ENCODE measurements at places on chromosomes 7 and 10.

DNA sequence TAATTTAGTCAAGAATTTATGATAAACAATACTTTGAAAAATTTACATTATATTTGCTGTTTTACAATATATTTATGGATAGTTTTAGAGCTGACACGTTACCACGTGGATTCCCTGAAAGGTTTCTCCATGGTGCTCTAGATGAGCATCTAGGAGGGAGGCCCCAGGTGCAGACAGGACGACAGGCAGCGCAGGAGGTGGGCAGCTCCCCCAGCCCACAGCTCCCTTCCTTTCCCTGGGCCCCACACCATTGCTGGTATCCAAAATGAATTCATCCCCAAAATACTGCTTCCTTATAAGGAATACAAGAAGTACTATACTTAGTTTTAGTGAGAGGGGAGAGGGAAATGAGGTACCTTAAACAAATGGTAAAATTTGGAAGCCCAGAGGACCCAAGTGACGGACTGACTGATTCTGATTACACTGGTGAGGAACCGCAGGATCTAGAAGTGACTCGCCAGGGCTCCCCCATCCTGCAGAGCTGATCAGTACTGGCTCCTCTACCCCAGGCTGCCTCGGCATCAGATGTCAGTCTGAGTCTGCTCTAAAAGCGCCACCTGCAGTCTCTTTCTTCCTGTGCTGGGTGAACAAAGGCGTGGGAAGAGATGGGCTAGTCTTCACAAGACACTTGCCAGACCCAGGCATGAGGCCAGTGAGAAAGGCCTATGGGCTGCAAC lies 89.2 kb downstream of the DLG5 start:
- no peak for DNase-seq

- no peak for DNase-seq
These were observed 93.8 kb downstream of the MARCHF5 start for GRCh38 chr10:92384741-92385140.

GRCh38 chr7:92797284-92797683 lies 39.1 kb downstream of the CDK6 start:
- DNase-seq: no peak

GRCh38 chr10:92239600-92240288 lies 51.1 kb downstream of the CPEB3 start:
- no peak for DNase-seq

DNA sequence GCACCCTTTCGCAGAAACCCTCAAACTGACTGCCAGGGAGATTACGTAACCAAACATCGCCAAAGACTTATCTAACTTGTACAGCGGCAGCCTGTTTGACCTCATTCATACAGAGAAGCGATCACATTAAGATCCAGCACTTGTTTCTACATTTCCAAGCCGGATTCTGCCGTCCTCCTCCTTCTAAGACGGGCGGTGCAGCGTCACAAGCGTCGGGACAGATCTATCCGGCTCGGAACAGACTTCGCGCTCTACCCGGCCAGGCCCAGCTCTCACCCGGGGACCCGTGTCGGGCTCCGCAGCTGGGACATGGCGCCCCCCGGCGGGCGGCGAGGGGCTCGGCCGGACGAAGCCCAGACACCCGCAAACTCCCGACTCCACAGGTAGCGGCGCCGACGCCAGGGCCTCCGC lies 373 bp downstream of the H2AZ2 start:
- DNase-seq: peak; percentile 73

- DNase-seq: peak; percentile 74
These were observed 809 bp downstream of the C10orf143 start for GRCh38 chr10:130109796-130110245.

GRCh38 chr10:43686414-43686813 lies 37.7 kb upstream of the ZNF32 start:
- DNase-seq: no peak

DNA sequence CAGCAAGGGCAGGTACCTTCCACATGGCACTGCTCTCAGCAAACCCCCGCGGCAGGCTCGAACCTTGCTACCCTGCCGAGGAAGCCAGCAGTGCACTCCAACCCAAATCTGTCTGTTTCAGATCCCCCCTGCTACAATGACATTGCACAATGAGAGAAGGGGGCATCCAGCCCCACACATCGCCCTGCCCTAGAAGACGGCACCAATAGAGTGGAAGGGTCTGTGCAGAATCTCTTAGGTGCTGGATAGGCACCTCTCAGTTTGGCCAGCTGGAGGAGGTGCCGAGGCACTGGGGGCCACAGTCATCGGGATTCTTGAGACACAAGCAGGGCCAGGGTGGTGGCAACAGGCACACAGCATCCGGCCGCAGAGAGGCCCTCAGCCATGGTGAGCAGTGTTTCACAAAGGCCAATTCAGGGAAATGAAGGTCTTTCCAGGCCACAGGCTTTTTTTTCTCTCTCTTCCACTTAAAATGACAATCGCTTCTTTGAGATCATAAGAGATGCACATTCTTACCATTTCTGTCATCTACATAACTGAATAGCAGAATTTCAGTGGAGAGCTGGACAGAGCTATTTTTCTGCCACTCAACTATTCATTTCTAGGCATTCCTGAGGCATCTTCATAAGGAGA lies 281.3 kb downstream of the TNS3 start:
- no peak for DNase-seq

GRCh38 chr10:127207081-127207480 lies 10.7 kb upstream of the INSYN2A start:
- no peak for DNase-seq

DNA sequence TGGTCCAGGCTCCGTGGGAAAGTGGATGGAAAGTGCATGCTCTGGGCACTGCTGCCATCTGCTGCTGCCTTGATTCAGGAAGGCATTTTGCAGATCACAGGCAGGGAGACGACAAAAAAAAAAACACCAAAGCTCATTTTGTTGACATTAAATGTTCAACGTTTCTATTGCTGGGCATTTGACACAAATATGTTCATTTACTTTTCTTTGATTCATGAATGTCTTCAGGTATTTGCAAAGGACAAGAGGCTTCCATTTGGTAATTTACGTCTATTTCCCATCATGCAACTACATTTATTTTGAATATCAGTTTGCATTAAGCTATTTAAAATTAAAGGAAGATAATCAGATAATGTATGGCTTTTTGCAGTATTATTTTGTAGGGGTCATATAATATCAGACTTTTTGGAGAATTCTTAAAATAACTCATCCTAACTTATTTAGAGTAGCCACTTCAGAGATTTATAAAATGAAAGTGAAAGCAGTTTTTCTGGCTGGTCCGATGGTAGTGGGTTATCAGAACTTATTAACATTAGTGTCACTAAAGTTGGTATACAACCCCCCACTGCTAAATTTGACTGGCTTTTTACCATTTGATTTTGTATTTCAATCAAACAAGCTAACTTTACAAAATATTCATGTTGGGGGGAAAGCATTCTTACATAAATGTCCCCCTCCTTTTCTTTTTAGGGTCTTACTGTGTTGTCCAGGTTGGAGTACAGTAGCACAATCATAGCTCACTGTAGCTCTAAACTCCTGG lies 65.3 kb downstream of the PDIA4 start:
- DNase-seq: no peak

DNA sequence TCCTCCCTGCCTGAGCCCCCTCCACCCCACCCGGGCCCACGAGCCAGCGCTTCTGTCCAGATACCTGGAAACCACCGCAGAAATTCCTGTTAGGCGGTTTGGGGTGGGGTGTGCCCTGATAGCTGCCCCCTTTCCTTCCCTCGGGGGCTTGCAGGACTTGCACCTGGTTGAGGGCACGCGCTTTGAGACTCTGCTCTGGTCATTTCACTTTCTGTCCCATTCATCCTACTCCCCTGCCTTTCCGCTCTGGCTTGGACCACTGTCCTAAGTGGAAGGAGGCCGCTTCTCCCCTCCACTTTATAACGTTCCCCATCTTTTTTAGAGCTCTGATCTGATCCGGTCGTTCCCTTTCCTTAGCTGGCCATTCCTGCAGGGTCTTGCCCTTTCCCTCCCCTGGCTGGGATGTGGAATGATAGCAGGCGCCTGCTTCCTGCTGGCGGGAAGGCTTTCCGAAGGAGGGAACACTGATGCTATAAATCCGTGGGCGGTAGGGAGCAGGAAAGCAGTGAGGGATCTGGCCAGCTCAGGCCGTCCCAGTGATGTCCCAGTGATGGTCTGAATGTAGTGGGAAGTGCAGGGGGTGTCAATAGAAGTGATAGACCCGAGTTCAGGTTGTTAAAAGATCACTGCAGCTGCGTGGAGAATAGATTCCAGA lies 852 bp upstream of the PRKAR1B start:
- peak; percentile 8 for DNase-seq

- DNase-seq: no peak
These were observed 22.8 kb downstream of the SPOCK2 start for GRCh38 chr10:72065439-72066025.

- DNase-seq: no peak
These were observed 913 bp upstream of the NPC1L1 start for GRCh38 chr7:44541876-44542610.
